ENCODE measurements at places on chromosomes 12 and 14.
A peak's percentile ranks its signal among the peaks of the same experiment; 100 is the strongest.

DNA sequence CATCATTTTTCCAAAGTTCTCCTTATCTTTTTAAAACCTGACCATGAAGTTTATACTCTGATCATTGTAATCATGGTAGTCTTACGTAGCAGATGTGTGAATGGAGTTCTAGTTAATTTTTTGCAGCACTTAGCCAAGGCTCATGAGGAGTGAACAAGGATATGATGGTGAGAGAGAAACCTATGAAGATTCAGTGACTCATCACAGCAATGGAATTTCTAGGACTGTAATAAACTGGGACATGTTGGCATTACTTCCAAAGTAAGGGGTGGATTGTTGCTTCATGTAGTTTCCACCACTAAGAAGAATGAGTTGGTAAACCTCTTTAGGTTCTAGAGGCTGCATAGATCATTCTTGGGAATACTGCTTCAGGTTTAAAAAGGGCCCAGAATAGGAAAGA is 102.7 kb downstream of the LRRIQ1 start:
- no peak for DNase-seq

DNA sequence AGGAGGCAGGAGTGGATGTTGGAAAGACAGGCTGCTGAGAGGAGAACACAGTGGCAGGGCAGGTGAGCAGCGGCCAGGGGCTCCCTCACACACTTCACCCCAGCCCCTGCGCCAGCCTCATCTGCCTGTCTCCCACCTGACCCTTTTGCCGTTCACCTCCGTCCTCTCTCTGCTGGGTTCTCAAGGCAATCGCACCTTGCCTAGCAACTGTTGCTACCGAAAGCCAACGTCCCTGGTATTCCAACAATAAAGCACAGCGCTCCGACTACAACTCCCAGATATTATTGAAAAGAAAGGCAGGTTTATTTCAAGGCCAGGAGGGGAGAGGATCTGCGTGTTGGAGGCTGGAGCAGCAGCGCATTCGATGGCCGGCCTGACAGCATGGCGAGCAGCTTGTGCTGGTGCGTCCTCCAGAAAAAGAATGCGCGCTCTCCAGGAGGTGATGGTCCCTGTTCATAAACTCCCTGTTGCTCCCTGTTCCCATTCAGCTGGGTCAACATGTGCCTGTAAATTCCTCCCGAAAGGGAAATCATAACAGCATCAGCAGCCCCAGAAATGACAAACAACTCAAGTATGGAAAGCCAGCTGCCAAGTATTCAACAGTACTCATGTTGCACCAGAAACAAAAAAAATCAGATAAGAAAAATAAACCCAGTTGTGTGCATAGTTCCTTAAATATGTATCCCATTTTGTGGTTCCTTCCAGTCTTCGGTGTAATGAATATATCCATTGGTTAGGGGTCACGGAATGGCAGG is 153.0 kb upstream of the DIO3 start:
- peak; percentile 53 for DNase-seq

DNA sequence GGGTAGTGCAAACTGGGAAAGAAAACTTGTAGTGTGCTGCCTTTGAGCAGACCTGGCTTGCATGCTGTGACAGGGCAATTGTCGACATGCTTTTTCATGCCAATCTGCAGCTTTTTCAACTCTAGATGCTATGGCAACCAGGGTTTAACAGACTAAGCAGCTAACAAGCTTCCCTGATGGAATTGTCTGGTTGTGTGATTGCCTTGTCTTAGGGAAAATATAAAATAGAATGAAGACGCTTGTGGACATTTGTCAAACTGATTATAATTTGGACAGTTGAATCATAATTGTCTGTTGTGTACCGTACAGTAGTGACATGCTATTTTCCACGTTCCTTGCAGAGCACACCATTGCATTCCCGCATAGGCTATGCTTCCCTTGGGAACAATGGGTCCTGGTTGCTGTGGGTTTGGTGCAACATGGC is 113.0 kb downstream of the FOXG1 start:
- no peak for DNase-seq

GRCh38 chr12:119177724-119178380 is 879 bp upstream of the HSPB8 start:
- DNase-seq: no peak

GRCh38 chr14:23482823-23483148 is 13.3 kb downstream of the NGDN start:
- DNase-seq: no peak

DNA sequence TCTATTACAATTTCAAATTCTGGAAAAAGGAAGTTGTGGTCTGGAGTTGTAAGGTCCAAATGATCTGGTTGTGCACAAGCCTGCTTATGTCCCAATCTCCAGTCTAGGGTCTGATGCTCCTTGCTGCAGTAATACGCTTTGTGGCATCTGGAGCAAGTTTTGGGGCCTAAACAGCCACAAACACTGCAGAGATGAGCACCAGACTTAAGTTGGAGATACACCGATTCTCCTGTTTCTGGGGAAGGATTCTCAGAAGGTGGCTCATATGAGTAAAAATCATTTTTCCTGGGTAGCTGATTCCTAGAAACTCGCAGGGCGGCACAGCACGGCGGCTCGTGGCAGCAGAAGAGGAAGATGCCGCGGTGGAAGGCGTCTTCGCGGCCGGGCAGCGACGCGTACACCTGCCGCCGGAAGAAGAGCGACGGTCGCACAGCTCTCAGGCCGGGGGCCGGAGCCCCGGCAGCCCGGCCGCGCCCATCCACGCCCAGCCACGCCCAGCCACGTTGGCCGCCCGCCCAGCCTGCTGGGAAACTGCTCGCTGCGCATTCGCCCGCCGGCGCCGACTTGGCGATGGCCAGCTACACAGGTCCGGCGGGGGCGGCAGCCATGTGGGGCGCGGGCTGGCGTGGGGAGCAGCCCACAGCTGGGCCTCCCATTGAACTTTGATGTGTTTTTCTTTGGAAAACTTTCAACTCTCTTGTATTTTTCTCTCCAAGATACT is 129.0 kb downstream of the ASCL4 start:
- no peak for DNase-seq

GRCh38 chr12:122467983-122468382 is 32.7 kb downstream of the ZCCHC8 start:
- no peak for DNase-seq

DNA sequence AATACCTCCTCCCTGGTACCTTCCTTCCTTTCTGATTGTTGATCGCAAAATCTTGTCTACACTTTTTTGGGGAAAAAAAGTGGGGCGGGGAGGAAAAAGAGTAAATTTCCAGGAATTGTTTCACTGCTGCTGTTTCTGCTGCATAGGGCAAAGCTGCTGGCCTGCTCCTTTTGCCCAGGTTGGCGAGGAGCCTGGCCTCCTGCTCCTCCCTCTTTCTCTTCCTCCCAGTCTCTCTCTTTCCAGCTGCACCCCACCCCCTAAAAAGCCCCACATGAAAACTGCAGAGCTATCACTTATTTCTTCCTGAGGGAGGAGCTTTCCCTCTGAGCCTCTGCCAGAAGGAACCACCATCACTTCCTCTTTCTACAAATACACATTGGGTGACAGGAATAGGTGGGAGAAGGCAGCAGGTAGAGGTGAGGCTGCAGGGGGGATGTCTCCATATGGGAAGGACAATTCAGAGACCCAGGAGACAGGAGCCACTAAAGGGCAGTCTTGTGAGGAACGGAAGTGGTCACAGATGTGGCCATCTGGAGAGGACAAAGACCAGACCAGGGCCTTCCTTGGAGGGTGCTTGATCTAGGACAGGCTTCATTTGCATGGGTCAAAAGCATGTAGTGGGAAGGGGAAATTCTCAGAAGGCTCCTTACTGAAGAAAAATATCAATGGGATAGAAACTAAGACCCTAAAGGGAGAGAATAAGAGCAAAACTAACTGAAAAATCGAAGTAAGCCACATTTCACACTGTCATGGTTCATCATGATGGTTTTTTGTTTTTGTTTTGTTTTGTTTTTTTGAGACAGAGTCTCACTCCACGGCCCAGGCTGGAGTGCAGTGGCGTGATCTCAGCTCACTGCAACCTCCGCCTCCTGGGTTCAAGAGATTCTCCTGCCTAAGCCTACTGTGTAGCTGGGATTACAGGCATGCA is 14.8 kb downstream of the ZBTB39 start:
- no peak for DNase-seq

DNA sequence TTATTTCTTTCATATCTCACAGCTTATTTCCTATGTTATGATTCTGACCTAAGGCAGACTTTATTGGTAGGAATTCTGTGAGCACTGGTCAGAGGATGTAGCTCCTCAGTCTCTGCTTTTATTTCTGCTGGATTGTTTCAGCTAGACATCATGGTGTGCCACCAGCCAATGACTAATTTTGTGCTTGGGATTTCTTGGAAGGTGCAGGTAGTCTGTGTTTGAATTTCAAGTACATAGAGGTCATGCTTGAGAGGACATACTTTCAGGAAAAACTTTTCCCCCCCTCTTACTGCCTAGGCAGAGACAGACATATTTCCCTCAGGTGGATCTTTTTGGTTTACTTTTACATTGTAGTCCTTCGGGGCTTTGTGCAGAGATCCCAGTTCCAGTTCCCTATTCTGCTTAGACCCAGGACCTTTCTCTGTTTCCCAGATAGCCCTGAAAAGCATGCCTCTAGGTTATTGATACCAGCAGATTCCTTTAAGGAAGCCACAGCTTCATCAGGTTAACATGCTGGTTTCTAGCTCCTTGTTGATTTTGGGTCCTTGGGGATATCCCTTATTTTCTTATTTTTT is 28.6 kb downstream of the BRMS1L start:
- no peak for DNase-seq

DNA sequence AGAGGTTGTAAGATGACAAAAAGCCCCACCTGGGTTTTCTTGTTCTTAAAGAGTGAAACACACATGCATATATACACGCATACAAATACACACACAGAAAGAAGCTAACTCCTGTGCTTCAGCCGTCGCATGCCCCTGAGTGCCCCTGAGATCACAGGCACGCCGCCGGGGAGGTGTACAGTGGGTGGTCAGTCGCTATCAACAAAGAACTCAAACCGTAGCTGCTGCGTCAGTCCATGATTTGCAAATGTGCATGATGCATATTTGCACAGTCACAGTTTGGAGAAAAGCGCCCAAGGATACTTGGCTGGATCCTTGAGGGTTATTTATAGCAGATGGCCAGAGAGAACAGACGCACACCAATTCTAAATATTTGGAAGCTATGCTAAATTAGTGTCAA is 206.9 kb downstream of the TMEM132D start:
- DNase-seq: no peak

DNA sequence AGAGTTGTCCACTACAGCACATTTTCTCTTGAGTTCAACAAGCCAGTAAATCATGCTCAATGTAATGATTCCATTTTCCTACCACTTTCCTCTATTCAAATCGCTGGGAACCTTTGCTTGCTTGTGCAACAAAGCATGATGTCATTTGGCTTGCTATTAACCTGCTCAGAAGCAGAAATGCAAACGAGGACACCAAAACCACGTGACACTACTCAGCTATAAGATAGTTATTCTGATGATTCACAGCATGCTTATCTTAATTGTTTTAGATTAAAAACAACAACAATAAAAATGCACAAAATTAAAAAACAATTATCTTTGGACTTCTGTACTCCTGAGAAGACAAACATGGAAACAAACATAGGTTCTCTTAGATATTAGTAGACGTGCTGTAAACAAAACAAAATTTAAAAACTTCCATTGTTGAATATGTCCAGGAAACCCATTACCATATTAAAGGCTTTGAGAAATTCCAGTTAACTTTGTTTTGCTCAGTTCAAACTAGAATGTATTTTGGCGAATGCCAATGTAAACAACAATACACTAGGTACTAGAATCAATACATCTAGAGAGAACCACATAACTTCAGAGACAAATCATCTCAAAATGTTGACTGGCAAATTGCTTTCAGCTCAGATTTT is 77.5 kb upstream of the KRAS start:
- no peak for DNase-seq

DNA sequence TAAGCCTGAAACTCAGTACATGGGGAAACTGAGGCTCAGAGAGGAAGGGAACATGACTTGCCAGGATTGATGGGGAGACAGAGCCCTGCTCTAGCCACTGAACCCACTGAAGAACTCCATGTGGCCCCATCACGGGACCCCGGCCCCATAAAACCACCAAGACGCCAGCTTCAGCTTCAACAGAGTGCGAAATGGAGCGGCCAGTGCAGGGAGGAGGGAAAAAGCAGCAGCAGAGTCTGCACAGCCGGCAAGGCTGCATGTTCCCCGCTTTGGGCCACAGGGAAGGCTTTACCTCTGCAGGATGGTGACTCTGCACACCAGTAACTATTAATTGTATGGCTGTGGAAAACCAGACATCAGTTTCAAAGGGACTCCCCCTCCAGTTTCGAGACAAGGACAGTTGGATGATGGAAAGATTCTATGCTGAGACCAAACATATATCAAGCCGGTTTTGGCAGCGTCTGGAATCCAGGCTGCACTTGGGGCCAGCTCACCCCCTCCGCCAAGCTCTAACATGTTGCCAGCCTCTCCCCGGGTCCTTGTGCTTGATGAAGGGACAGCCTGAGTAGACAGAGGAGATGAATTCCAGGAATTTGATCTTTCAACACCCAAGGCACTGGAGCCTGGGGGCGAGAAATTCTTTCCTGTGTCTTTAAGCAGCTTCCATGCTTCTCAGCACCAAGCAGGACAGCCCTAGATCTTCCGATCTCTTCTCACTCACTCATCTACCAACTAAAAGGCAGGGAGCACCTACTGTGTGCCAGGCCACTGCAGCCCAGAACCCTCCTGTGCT is 55.7 kb upstream of the BCL11B start:
- DNase-seq: no peak

DNA sequence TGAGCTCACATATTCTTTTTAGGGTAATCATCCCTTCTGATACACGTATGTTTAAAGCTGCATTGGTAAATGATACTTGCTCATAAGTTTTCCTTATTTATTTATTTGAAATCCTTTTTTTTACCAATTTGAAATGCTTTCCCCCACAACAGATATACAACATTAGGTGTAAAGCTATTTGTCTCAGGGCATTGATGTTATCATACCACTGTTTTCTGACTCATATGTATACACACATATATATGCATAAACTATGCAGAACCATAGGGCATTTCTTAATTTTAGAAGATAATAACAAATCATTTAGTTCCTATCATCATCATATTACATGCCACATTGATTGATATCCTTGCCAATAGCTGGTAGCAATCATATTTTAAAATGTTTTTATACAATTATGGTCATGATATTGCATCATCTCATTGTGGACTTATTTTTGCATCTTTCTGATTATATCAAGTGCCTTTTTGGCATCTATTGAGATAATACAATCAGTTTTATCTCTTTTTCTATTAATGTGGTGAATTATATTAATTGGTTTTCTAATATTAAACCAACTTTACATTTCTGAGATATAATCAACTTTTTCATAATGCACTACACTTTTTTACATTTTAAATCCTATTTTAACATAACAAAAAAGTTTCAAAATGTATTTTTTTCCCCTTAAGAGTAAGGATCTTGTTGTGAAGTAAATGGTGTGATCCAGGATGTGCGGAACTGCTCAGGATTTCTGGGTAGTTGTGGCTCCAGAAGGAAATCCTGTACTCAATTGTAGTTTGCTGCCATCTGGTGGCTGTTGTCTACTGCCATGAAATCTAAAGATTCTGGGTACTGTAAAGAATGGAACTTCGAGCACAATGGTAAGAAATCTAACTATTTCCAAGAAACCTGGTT is 16.7 kb downstream of the OR9K2 start:
- peak; percentile 0 for DNase-seq

- no peak for DNase-seq
Measured at GRCh38 chr12:103881261-103881660, 40.2 kb upstream of the NT5DC3 start.

Data from AG09309 (cell line).